ENCODE measurements at places on chromosomes 6 and 20.

GRCh38 chr6:89963391-89963790, 69.1 kb downstream of the GJA10 start:
- no peak for DNase-seq

GRCh38 chr20:45017857-45018256, 51.5 kb downstream of the STK4 start:
- no peak for DNase-seq

DNA sequence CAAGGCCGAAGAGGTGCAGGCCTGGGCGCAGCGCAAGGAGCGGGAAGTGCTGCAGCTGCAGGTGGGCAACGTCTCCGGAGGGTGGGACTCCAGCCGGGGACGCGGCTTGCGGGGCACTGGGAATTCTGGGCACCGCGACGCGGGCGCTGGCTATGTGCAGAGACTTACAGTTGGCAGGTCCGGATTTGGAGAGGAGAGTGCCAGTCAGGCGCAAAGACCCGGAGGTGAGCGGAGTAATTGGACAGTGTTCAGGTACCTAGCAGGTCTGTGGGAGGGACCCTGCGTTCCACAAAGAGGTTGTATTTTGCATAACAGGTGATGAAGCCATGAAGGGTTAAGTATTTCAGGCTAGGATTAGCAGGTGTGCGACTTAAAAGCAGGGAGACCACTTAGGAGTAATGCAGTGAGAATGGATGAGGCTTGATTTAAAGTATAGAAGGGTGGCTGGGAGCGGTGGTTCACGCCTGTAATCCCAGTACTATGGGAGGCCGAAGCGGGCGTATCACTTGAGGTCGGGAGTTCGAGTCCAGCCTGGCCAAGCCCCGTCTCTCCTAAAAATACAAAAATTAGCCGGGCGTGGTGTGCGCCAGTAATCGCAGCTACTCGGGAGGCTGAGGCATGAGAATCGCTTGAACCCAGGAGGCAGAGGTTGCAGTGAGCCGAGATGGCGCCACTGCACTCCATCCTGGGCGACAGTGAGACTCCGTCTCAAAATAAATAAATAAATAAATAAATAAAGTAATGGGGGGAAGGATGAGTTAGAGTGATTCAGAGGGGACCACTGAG, 1.0 kb downstream of the MRPS26 start:
- no peak for DNase-seq

- DNase-seq: no peak
These were observed 37.0 kb downstream of the BMP7 start for GRCh38 chr20:57229490-57229889.

GRCh38 chr6:157848693-157849092, 25.6 kb downstream of the SNX9 start:
- DNase-seq: no peak

DNA sequence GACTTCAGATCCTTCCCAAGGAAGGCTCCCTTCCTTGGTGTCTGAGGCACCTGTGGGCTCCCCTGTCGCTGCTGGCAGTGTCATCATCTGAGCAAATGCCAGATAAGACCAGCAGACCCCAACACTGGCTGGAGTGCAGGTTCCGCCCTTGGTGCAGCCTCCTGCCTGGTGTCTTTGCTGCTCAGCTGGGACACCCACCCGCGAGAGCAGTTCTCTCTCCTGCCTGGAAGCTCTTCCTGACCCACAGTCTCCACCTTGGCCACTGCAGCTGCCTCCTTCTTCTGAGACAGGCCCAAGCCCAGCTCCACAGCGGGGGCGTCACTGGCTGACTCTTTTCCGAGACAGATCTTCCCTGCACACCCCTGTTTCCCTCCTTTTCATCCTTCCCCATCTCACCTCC, 395.7 kb upstream of the MAP3K7 start:
- no peak for DNase-seq

- DNase-seq: no peak
These were observed 1418.7 kb downstream of the GRIK2 start for GRCh38 chr6:102812242-102812641.

DNA sequence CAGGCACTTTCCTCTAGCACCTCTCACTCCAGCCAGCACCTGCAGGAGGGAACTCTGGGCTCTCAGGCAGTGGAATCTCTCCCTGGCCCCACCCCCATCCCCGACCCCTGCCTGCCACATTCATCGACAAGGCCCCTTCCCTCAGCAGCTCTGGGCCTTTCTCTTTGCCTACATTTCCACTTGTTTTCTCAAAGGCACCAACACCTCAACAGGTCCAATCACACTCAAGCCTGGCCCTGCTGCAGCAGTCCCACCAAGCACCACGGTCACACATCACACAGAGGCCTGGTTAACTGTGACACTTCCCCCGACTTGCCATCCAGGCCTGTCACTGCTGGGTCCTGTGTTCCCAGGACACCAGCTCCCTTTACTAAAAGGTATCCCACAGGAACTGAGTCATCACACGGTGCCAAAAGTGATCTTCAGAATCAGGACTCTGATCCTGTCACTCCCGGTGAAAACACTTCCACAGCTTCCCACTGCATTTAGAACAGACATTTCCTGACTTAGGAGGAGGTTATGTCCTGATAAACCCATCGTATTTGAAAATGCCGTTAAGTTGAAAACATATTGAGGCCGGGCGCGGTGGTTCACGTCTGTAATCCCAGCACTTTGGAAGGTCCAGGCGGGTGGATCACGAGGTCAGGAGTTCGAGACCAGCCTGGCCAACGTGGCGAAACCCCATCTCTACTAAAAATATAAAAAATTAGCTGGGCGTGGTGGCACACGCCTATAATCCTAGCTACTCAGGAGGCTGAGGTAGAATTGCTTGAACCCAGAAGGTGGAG, 54.9 kb downstream of the MYH7B start:
- DNase-seq: peak; percentile 5

- DNase-seq: no peak
These were observed 1.0 kb downstream of the SRXN1 start for GRCh38 chr20:651713-652614.

DNA sequence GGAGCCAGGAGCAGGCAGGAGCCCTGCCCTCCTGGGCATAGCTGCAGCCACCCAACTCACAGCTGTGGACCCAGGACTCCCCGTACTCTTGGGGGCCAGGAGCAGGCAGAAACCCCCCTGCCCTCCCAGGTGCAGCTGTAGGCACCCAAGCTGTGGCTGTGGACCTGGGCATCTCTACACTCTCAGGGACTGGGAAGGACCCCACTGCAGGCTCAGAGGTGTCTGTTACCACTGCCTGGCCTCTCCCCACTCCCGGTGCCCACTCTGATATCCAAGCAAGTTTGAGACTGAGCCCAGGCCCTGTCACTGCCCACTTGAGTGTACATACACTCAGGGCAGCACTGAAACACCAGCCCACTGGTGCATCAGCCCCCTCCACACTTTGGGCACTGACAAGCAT, 193.5 kb upstream of the MANEA start:
- DNase-seq: no peak

DNA sequence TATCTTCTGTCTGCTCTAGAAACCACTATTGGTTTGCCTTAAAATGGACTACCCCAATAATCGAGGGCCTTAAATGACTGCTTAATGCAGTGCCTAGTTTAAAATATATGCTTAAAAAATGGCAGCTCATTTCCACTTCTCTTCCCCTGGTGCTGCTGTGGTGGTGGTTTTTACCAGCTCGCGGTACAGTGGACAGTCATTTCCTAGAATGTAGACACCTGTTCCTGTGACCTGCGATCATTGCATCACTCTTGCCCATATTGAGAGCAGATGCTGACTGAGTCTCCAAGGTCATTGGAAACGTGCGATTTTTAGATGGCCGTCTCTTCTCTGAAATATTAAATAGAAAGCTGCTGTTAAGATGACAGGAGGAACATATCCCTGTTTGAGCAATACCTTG, 164.1 kb downstream of the UTRN start:
- no peak for DNase-seq

DNA sequence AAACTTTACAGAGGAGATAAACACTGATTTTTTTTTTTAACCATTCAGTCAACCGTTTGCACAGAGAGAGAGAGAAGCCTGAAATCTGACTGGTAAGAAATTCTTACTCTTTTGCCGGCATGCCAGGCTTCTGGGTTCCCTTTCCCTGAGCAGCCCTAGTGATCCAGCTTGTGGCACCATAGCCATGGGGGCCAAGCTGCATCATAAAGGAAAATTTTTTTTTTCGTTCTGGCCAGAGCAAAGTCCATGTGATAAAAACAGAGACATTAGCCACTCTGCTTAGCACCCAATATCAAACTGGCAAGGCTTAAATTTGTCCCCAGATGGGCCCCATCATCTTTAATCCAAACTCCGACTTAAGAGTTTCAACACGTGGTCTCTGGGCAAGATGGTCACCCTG, 44.5 kb downstream of the CEP85L start:
- DNase-seq: no peak

DNA sequence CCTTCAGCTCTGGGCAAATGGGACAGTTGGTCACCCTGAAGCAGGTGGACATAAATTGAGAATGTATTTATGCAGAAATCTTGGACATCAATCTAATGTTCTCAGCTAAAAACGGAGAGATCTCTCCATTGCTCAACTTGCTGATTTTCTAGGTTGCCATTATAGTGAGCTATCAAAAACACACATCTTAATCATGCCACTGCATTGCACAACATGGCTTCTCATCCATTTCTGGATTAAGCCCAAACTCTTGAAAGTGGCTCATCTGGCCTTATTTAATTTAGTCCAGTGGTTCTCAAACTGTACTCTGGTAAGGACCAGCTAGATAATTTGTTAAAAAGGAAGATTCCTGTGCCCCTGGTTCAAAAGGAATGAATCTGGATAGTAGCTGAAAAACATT, 324.9 kb upstream of the CITED2 start:
- peak; percentile 57 for DNase-seq

DNA sequence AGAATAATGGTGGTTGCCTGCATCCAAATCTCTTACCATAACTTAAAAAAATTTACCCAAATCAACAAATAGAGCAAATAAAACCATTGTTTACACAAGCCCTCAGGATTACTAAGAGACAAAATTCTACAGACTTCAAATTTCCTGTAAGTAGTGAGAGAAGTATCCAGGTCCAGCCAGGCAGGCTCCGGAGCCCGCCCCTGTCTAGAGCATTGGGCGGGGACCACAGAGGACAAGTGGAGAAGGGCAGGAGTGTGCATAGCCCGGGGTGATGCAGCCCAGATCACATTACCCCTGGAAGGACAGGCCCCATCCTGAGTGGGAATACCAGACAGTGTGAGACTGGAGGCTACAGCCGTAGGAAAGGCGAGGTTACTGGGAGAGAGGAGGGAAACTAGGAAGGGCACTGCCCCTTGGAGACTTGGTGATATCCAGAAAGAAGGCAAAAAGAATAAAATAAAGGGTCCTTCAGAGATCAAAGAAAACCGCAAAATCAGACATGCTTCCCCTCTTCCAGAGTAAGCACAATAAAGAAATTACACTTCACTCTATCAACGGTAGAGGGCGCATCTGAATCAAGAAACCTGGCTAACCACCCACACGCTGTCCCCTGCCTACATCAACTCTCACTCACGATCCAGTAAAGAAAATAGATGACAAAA, 26.6 kb downstream of the RIN2 start:
- peak; percentile 63 for DNase-seq

GRCh38 chr6:20693466-20694063, 159.3 kb downstream of the CDKAL1 start:
- no peak for DNase-seq

GRCh38 chr6:111950661-111951496, 77.6 kb upstream of the FYN start:
- DNase-seq: no peak

- peak; percentile 86 for DNase-seq
These were observed 38.0 kb downstream of the RTN4IP1 start for GRCh38 chr6:106591111-106591825.

GRCh38 chr6:2562721-2563451, 187.8 kb downstream of the MYLK4 start:
- no peak for DNase-seq

DNA sequence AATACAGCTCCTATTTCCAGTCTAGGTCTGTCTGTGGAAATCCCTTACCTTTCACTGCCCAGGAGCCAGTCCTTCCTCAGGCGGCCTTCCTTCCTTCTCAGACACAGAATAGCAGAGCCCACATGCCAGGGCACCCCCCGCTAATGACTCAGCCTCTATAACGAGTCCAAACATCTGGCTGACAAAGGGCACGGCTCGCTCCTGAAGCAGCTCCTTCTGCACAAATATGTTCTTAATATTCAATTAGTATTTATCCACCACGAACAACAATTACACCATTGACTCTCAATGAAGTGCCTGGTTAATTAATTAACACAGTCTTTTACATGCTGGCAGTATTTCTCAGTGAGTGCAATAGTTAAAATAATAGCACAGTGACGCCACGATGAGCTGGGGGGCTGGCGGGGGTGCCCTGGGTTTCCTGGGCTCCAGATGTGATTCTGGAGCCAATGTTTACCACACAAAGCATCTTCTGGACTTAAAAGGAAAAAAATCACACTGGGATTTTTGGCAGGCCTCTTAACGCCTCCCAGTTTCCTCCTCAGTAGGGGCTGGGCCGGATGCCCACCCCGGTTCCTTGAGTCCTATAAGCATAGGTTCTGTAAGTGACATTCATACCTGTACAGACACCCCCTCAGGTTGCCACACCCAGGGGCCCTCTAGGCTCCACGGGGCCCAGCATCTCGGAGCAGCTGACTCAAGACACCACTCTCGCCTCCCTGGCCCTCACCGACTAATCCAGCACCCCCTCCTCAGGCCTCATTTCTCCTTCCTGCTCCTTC, 158.6 kb upstream of the MLN start:
- peak; percentile 75 for DNase-seq

DNA sequence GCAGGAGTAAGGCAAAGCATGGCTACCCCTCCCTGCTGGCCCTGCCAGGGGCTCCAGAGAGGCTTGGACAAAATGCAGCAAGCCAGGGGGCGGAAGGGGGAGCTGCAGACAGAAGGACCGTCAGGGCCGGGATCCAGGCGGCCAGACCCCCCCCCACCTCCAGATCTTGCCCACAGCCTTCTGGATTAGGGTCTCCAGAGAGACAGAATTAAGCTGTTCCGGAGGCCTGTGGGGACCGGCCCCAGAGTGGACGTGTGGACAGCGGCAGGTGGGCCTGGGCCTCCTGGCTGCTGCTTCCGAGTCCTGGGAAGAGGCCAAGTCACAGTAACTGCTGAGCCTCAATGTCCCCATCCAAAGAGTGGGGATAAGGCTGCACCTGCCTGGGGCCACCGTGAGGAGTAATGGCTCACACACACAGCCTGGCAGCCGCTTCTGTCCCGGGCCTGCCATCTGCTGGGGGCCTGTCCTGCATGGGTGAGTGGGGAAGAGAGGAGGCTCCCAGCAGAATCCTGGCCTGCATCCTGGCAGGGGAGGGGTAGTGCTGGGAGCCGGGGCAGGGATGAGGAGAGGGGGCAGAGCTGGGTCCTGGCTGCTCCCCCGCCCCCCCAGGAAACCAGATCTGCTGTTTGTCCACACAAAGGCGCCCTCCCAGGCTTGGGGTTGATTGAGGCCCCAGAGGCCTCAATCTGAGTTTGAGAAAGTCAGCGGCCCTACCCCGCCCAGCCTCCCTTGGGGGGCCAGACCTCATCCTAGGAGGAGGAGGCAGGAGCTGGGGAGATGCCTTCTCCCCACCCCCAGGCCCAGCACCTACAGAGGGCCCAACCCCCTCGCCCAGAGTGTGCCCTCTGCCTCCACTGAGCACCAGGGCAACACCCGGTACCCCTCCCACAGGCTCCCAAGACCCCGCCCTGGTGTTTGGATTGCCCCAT, 3.9 kb downstream of the LAMA5 start:
- no peak for DNase-seq

GRCh38 chr6:136086686-136087085, 163.4 kb downstream of the MTFR2 start:
- no peak for DNase-seq

- no peak for DNase-seq
These were observed 95.3 kb downstream of the CD109 start for GRCh38 chr6:73791336-73791735.

Measured in AG08396 (cell line).